ENCODE measurements at places on chromosomes 3 and 15.
A peak's percentile ranks its signal among the peaks of the same experiment; 100 is the strongest.

DNA sequence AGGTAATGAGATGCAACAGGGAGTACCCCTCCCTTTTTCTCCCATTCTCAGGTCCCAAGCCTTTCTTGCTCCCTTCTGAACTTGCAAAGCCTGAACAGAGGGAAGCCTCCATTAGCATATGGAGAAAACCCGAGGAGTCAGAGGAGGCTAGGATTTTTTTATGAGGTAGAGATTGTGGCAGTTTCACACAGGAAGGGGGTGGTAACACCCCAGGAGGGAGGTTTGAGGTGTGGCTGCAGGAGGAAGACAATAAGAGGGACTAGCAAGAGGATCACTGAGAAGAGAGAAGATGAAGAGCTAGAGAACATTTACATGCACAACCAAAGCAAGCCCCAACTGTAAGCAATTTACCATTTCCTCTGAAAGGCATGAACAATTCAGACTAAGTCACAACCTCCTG is 322.7 kb downstream of the SV2B start:
- no peak for DNase-seq

DNA sequence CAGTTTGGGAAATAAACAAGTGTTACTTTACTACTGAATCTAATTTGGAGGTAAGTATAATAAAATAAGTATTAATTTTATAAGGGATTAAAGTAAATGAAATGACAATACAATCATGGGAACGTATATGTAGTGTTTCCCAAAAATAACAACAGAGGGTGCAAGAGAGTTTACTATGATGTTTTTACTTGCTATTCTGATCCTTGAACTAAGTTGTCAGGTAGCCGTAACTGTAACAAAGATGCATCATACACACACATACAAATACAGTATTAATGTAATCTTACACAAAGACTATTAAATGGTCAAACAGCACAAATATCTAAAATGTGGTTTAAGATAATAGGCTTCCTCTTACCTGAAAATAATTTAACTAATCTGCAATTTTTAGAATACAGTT is 311.4 kb downstream of the TBC1D5 start:
- DNase-seq = no peak

DNA sequence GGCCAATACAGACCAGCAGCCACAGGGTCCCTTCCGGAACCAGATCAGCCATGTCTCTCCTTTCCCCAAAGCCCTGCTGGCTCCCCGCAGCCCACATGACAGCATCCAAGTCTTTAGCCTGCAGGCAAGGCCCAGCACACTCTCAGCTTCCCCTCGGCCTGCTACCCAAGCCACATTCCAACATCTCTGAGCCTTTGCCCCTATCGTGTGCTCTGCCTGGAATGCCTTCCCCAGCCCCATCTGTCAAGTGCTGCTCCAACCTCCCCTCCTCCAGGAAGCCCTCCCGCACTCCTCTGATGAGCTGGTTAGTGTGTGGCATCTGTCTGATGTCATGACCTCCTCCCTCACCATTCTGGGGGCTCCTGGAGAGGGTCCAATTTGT is 8.5 kb downstream of the PLXND1 start:
- no peak for DNase-seq

DNA sequence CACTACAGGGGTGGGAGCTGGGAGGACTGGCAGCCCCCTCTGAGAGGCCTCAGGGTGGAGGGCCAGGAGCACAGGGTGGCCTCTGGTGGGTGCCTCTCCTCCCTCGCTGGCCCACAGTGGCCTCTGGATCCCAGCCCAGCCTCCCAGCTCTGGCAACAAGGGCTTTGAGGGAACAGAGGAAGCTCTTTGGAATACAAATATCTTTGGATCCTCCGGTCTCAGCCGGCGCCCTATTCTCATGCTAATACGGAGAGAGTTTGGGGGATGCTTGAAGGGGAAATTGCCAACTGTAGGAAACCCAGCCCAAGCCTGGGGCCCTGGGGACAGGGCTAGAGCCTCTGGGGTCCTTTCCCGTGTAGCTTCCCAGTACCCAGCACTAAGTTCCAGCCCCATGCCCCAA is 33.4 kb upstream of the INSYN1 start:
- DNase-seq = no peak

- DNase-seq = no peak
Measured at GRCh38 chr3:15050405-15051092, 14.6 kb downstream of the MRPS25 start.

GRCh38 chr15:43249699-43250203 is 17.0 kb downstream of the TGM5 start:
- peak; percentile 23 for DNase-seq

DNA sequence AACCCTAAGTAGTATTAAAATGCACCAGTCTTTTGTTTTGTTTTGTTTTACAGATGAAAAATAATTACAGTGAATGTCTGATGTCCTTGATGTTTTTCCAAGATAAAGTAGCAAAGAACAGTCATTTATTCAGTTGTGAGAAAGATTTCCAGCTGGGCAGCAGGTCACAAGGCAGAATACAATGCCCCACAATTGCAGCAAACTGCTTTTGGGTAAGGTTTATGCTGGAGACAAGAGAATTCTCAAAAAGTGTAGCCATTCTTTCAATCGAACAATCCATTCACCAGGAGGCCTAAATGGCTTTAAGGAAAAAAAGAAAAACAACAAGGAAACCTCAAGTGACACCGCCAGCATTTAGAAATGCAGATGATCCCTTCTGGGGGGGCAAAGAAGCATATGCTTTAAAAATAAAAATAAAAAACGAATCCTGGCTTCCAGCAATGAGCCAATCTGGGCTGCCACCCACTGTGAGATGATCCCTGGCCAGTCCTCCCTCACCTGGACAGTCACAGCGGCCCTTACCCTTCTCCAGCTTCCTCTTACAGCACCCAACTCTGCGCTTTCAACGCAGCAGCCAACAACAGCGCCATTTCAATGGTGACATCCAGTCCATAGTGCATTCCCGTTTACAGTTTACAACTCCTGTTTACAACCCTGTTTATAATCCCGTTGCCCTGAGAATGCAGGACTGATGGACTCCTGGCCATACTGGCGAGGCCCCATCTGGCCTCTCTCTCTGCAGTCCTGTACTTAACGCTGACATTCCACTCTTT is 25.7 kb upstream of the WNT5A start:
- DNase-seq = no peak

DNA sequence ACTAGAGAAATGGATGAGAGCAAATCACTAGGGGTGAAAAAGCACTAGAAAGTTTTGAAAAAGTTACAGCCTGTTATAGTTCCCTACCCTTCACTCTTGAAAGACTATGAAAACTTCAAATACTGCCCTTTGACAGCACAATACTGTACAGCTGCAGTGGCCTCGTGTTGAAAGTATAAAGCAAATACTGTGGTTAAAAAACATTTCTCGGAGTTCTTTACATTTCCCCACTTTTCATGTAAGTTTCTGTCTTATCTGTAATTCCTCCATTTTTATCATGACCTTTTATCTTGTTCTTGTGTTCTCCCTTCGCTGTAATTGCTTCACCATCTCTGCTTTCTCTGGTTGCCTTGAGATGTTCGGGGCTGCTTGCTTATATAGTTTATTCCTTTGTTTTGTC is 423.8 kb upstream of the CFAP20DC start:
- DNase-seq = no peak

GRCh38 chr3:113148284-113148683 is 63.1 kb upstream of the BOC start:
- DNase-seq = no peak

DNA sequence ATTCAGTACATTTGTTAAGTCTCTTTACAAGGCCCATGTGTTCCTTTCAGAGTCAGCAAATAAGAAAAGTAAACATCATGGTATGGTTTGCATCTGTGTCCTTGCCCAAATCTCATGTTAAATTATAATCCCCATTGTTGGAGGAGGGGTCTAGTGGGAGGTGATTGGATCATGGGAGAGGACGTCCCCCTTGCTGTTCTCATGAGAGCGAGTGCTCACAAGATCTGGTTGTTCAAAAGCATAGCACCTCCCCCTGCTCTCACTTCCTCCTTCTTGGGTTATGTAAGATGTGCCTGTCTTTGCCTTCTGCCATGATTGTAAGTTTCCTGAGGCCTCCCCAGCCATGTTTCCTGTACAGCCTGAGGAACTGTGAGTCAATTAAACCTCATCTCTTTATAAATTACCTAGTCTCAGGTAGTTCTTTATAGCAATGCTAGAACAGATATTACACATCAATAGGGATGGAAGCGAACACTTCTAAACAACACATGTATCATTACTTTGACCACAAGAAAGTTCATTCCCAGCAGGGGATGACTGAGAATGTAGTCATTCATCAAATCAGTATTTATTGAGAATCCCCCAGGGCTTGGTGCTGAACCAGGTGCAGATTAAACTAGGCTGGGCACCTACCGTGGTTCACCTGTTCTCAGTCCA is 4.1 kb downstream of the EFCAB12 start:
- DNase-seq = no peak

- DNase-seq = no peak
Measured at GRCh38 chr3:37989821-37990480, 635 bp upstream of the VILL start.

DNA sequence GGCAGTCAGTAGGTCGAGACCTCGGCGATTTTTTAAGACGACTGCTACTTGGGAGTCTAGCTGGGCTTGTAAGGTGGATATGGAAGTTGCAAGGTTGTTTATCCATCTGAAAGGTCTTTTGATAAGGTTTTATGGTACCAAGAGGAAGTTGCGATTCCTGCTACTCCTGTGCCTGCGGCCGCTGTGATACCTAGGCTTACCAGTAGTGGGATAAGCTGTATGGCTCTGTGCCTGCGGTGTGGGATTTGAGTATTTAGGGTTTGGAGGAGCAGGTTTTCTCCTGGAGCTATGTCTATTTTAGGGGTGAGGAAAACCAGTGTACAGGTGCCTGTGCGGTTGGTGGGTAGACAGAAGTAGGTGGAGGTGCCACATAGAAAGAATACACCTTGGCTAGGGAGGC is 1059.8 kb downstream of the SI start:
- no peak for DNase-seq

DNA sequence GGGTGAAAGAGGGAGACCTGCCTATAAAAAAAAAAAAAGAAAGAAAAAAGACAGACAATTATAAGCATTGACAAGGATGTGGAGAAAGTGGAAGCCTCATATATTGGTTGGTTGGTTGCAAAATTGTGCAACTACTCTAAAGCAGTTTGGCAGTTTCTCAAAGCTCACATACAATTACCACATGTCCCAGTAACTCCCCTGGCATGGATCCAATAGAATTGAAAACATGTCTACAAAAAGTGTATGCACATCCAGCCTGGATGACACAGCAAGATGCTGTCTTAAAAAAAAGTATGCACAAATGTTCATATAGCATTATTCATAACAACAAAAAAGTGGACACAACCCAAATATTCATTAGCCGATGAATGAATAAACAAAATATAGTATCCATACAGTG is 19.5 kb downstream of the SETMAR start:
- no peak for DNase-seq

DNA sequence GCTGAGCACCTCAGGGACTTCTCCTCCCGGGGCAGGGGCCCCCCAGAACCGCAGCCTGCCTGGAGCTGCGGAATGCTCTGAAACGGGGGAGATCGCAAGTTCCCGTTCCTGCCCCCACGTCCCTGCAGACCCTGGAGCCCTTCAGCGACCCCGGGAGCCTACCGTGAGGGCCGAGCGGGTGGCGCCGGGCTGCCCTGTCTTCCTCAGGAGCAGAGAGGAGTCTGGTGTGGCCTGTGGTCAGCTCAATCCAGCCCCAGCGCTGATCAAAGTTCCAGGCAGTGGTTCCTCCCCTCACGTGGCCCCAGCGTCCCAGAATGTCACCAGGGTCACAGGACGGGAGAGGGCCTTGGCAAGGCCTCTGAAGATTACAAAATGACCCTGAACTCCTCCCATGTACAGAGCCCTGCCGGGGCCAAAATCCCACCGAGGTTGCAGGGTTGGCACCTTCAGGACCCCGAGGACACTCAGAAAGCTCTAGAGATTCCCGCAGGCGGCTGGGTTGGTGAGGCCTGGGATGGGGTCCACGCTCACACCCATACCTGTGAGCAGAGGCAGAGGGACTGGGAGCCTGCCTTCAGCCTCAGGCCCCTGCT is at the start of gene CPN2:
CPN2 (minus strand) TSS at position 249 of the 593 bp plus-strand sequence. CDS start 8,626 bp downstream, outside the sequence.
- no peak for DNase-seq

DNA sequence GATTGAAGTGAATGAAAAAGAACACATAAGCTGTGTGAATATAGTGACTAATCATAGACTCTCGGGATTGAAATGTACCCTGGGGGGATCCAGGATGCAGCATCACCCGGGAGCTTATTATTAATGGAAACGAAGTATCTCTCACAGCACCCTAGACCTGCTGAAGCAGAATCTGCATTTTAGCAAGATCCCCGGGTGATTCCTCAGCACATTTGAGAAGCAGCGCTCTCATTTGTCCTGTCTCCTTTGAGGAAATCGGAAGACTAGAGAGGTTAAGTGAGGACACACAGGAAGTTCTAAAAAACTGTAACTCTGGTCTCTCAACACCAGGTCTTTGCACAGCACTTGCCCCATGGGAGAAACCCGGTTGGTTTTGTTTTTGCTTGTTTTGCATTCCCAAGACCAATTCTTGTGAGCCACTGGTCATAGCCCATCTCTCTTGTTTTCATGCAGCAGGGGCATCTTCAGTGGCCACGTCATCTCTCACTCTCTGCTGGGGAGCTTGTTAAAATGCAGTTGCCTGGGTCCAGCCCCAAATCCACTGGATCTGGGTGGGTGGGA is 30.2 kb downstream of the ZNF710 start:
- no peak for DNase-seq

DNA sequence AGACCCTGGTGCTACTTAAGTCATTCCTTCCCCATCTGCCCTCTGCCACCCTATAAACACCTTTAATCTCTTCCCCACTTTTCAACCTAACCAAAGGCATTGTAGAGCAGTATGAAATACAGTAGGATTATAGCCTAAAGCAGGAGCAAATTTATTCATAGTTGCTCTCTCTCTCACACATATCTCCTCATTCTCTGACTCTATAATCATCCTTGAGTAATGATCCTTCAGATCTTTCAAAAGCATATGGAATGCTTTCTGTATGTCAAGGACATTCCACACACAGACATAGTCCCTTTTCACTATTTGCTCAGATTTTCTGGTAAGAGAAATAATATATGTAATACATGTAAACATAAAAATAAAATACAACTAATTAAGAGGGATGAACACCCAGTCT is 54.1 kb downstream of the TRPC1 start:
- DNase-seq = no peak

DNA sequence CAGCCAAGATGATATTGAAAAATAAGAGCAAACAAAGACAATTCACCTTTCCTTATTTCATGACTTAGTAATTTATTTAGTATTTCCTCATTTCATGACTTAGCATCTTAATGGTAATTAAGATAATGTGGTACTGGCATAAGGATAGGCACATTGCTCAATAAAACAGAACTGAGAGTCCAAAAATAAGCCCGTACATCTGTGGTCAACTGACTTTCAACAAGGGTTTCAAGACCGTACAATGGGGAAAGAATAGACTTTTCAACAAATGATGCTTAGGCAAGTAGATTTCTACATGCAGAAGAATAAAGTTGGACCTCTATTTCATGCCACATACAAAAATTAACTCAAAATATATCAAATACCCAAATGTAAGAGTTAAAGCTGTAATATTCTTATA is 603 bp upstream of the PYDC2 start:
- DNase-seq = no peak

- no peak for DNase-seq
Measured at GRCh38 chr3:39531665-39532064, 64.2 kb downstream of the MOBP start.

GRCh38 chr15:62153228-62153627 is 11.9 kb downstream of the C2CD4B start:
- DNase-seq = peak; percentile 12

GRCh38 chr15:95944661-95945255 is 385.7 kb upstream of the NR2F2 start:
- DNase-seq = no peak

GRCh38 chr3:142837526-142837925 is 51.4 kb downstream of the PCOLCE2 start:
- DNase-seq = no peak

GRCh38 chr3:9686703-9687102 is 16.9 kb upstream of the CPNE9 start:
- DNase-seq = no peak

Data from stimulated activated CD8-positive, alpha-beta memory T cell treated with anti-CD3 and anti-CD28 coated beads, Interleukin-2, amount 100 ng/mL, for 48 hours (primary cell).